Eye (tissue), 1 donor: ENCODE measurements at places on chromosomes 7 and 10.

- DNase-seq, result no peak
Observed at GRCh38 chr10:127834221-127834620, 58.5 kb downstream of the CLRN3 start.

- peak; percentile 88 for DNase-seq
Observed at GRCh38 chr7:28921822-28922221, 36.3 kb downstream of the TRIL start.

GRCh38 chr7:132578826-132579225 is 2.6 kb upstream of the PLXNA4 start:
- no peak for DNase-seq

GRCh38 chr7:85554236-85555178 is 367.7 kb upstream of the SEMA3D start:
- DNase-seq, result peak; percentile 81

GRCh38 chr7:28862595-28863272 is 95.4 kb downstream of the TRIL start:
- DNase-seq, result peak; percentile 44

GRCh38 chr10:5043716-5044115 is 40.1 kb upstream of the AKR1C2 start:
- no peak for DNase-seq

DNA sequence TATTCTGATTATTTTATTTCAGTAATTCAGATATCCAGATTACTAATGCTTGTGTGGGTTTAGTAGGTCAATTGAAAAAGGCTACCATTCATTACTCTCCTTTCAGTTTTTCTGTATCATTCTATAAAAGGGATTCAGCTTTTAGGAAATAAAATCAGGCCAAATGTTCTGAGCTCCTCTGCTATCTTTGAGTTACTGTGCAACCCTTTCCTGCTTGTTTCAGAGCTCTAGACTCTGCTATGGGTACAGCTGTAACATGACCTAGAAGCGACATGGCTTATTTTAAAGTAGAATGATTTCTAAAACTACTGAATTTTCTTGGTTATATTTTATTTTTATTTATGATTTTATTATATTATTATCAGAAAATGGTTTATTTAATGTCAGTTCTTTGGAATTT is 142.8 kb downstream of the LYZL1 start:
- DNase-seq, result no peak

DNA sequence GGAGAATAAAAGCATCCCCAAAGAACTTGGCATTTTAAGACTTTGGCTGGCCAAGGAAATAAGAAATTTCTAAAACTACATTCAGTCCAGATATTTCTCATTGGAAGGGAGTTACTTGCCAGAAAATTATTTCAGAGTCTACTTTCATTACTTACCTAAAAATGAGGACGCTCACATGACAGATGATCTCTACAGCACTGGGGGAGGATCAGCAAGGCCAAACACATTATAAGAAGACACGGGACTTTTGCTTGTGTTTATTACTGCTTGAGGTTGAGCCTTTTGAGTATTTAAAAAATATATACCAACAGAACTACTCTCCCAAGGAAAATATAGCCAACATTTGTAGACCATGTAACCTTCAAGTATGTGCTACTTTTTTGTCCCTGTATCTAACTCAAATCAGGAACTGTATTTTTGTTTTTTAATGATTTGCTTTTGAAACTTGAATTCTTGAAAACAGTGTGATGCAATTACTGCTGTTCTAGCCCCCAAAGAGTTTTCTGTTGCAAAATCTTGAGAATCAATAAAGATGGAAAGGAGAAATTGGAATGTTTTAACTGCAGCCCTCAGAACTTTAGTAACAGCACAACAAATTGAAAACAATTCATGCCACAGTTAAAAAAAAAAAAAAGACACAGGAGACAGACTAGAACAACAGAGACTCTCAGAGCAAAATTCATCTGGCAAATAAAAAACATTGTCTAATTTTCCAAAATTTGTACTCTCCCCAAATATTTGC is 128.1 kb downstream of the ZNF438 start:
- no peak for DNase-seq

DNA sequence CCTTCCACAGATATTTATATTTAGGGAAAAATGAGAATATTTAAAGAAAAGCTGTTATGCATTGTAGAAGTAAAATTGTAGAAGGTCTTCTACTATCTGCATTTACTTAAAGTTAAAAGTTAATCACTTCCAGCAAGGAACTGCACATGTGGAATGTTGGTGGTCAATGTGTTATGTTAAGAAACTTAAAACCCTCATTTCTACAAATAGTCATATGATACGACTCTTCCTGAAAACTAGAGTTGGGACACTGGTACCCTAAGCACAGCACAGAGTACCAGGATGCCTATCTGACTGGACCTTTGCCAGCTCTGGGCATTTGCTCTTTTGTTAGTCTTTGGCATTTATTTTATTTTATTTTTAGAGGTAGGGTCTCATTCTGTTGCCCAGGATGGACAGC is 524.2 kb upstream of the GALNT17 start:
- no peak for DNase-seq

DNA sequence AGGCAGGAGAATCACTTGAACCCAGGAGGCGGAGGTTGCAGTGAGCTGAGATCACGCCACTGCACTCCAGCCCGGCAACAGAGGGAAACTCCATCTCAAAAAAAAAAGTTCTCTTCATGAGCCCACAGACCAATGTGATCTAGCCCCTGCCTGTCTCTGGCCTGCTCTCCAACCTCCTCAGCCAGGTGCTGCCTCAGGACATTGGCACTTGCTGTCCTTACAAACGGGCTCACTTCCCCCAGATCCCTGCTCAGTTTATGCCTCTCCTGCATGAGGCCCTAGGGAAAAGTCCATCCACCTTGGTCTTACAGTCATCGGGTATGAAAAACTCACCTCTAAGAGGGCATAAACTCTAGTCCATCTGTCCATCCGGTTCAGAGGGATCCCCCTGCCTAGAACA is 32.5 kb downstream of the TNS3 start:
- DNase-seq, result no peak

GRCh38 chr10:80603516-80603915 is 65.8 kb downstream of the SH2D4B start:
- DNase-seq, result no peak
